NCI-H1092 treated with DMSO at 0.1 percent for 48 hours (cell line): ENCODE measurements at places on chromosomes 2 and 18.

GRCh38 chr18:79584491-79585394 lies 94.9 kb upstream of the CTDP1 start:
- DNase-seq: no peak

DNA sequence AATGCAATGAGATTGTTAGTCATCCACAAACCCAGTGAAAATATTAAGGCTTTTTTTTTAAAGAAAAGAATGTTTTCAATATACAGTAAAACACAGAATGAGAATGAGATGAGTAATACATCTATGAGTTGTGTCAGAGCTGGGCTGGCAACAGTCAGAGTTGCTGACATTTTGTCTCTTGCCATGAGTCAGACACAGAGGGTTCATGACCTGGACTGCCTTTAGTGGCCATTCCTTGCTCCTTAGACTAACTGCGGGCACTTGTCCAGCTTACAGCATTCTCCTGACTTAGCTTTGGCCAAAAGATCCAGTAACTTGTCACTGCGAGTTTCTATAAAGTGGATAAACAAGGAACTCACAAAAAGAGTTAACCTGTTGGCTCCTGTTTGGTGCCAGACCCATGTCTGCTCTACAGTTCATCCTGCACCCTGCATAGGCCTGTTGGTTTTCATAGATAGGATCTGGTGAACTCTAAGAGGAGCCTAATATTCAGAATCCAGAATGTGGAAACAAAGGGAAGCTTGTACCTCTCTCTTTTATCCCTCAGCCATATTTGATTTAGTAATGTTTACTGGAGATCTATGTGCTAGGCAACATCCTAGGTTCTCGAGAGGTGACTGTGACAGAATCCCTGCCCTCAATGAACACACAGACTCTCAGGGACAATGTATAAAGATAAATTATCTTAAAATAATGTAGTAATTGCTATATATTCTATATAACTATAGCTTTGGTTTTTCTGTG lies 391.5 kb upstream of the VWC2L start:
- no peak for DNase-seq

GRCh38 chr2:217650716-217651360 lies 352.0 kb downstream of the TNS1 start:
- peak; percentile 34 for DNase-seq

DNA sequence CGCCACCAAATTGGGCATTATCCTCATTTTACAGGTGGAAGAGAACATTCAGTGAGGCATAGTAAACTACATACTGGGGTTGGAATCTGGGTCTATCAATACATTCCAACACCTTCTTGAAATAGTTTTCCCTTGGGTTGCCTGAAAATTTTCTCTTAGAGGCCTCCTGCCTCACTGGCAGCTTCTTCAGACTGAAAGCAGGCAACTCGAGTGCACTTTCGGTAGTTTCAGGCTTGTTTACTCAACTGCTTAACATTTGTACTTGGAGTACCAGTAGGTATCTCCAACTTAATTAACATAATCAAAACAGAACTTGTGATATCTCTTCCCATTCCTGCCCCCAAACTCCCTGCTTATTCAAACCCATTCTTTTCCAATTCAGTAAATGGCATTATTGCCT lies 36.2 kb upstream of the C2orf74 start:
- DNase-seq: no peak

GRCh38 chr18:70135604-70136003 lies 69.9 kb downstream of the RTTN start:
- no peak for DNase-seq

DNA sequence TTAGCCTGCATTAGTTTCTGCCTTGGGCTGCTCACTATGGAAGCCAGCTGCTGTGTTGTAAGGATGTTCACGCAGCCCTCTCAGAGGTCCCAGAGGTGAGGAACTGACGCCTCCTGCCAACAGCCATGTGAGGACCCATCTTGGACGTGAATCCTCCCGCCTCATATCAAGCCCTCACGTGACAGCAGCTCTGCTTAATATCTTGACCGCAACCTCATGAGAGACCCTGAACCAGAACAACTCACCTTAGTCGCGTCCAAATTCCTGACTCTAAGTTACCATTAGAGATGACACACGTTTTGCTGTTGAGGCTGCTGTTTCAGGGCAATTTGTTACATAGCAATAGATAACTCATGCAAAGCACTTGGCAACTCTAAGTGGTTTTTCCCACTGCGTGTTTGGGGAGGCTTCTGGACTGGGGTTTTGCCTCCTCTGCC lies 97.7 kb downstream of the TMEM17 start:
- no peak for DNase-seq

DNA sequence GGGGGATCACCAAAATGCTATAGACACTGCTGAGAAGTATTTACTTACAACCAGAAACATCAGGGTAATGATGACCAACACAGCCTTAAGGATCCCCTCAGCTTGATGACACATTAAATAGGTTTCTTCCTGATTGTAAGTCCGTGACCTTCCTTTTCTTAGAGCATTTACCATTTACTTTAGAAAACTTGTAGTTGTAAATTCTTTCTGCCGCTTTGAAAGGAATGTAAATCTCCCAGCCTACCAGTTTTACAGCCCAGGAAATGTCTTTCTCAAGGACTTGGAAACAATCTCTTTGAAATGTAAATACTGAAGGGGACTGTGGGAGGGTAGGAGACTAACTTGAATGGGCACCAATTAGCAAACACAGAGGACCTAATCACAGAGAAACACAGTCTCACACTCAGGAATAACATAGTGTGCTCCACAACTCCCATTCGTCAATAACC lies 278.6 kb downstream of the DSC3 start:
- peak; percentile 66 for DNase-seq

- no peak for DNase-seq
Measured at GRCh38 chr2:222733846-222734702, 62.6 kb downstream of the MOGAT1 start.

DNA sequence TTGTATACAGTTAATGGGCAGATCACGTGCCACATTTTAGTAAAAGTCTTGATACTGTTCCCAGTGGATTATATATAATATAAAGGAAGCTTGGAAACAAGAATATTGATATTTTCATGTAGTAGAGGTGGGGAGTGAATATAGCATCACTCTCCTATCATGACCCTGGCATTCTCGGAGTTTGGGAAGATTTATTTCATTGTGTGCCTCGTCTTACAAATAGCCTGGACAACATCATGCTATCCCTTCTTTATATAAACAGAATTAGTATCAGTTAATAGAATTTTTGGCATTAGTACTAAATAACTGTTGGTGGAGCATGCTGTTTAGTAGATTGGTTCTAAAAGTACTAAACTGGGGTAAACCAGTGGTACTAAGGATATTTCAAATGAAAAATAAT lies 212.0 kb upstream of the BOD1L2 start:
- DNase-seq: no peak

GRCh38 chr18:1092228-1092627 lies 187.6 kb downstream of the ADCYAP1 start:
- no peak for DNase-seq

DNA sequence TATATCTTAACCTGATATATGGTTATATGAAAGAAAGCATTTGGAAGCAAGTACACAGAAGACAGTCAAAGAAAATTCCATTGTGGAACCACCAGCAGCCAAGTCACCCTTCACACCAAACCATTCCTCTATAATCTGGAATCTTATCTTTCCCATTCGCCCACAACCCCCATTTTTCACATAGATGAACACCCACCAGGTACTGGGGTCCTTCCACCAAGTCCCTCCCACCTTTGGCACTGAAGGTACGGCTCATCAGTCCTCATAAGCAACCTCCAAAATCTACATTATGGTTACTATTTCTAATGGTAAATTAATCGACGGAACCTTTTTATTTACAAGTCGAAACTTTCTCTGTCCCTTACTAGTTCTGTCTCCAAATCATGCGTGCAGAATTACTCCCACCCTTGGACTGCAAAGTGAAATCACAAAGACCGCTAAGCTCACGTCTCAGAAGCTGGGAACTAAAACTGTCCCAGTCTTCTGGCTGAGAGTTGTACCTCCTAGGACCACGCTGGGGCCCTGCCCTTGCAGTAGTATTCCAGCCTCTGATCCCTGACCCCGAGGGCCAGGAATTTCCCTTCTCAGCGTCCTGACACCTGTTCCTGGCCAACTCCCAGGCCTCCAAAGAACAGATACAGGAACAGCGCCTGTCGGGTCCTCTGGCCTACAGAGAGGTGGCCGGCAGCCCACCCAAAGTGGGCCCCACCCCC lies 702 bp downstream of the OLA1 start:
- DNase-seq: peak; percentile 52

GRCh38 chr18:68780802-68781635 lies 16.9 kb upstream of the CCDC102B start:
- no peak for DNase-seq

GRCh38 chr2:19359456-19359855 lies 1.0 kb upstream of the OSR1 start:
- DNase-seq: no peak

DNA sequence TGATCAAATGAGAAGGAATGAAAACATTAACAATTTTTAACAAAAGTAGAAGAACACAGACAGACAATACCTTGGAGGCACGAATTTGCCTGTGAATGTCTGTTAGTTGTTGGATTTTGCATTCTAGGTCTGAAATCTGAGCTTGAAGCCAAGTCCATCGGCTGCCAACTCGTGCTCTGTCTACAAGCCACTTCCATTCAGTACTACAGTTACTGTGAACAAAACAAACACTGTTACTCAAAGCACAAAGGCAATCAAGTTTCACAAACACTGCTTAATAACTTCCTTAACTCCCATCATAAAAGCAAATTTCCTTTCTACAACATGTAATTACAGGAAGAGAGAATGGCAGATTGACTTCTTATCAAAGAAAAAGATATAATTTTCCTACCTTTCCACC lies 42.2 kb downstream of the KANSL1L start:
- peak; percentile 7 for DNase-seq

DNA sequence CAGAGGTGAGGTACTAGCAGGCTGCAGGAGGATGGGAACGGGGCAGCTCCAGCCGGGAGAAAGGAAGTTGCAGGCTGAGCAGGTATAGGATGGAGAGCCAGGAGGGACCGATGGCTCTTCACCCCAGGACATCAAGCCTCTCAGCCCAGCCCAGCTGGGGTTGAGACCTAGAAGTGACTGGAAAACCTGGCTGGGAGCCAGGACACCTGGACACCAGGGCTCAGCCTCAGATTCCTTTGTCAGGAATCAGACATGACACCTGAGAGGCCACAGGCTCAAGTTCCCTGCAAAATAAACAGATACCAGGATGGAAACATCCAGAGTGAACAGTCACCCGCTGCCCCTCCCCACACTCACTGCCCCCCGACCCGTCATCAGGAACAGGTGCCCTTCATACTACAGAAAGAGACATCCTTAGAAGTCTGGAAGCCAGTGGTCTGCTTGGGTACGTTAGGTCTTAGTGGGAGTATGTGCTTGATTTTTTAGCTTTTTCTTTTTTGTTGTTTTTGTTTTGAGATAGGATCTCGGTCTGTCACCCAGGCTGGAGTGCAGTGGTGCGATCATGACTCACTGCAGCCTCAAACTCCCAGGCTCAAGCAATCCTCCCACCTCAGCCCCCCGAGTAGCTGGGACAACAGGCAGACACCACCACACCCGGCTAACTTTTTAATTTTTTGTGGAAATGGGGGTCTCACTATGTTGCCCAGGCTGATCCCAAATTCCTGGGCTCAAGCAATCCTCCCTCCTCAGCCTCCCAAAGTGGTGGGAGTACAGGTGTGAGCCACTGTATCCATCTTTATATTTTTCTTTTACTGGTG lies 95.7 kb upstream of the STPG4 start:
- peak; percentile 8 for DNase-seq

GRCh38 chr2:126752876-126753275 lies 96.9 kb downstream of the GYPC start:
- DNase-seq: no peak

GRCh38 chr2:69165091-69165880 lies 152.3 kb downstream of the ANTXR1 start:
- no peak for DNase-seq

- DNase-seq: no peak
Measured at GRCh38 chr2:207589143-207589542, 36.1 kb downstream of the METTL21A start.

GRCh38 chr18:75109819-75110218 lies 99.1 kb downstream of the PTGR3 start:
- DNase-seq: no peak

GRCh38 chr2:35347561-35347960 lies 1008.0 kb upstream of the CRIM1 start:
- no peak for DNase-seq

DNA sequence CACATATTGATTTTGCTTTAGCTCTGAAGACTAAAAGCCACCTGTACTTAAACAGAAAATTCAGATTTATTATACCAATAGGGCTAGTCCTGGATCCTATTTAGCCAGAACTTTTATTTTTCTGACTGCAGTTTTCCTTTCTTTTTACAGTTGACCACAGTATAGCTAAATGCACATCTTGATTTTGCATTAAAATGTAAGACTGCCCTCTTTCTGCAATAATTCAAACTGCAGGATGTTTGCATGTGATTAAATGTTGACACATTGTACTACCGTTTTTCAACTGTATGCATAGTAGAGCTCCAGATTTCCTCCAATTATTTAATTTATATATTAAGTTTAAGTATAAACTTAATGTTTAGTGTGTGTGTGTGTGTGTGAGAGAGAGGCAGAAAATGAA lies 1262.9 kb downstream of the SUCLG1 start:
- peak; percentile 41 for DNase-seq

GRCh38 chr2:24819442-24820174 lies 26.4 kb downstream of the CENPO start:
- DNase-seq: no peak

- no peak for DNase-seq
Measured at GRCh38 chr18:62999392-62999791, 284.1 kb downstream of the PHLPP1 start.

GRCh38 chr2:236001166-236001828 lies 166.9 kb downstream of the GBX2 start:
- no peak for DNase-seq

DNA sequence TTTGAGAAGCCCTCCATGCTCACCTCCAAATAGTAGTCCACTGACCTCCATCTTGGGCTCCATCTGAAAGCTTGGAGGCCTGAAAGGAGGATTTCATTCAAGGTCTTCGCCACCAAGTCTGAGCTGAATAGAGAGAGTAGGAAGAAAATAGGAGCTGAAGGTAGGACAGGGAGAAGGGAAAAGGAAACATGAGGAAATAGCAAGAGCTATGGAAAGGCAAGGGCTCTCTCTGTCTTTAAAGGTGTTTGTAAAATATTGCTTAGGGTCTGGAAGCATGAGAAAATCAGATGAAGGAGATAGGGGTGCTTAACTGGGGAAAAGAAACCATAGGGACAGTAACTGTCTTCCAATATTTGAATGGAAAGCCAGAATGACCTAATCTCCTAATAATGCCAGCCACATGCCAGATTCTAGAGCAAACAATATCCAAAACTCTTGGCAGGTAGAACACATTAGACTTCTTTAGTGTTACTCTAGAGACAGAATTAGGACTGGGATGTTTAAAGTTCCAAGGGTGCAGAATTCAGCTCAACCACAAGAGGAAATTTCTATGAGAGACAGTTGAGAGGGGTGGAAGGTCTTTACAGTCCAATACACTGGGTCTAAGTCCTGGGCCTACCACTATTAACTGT lies 67.4 kb downstream of the NAB1 start:
- DNase-seq: no peak

GRCh38 chr2:16170675-16171424 lies 230.5 kb downstream of the MYCN start:
- DNase-seq: no peak
